ENCODE measurements at places on chromosomes 7 and 10.

GRCh38 chr10:24360282-24361127, 151.6 kb downstream of the KIAA1217 start:
- peak; percentile 56 for DNase-seq

DNA sequence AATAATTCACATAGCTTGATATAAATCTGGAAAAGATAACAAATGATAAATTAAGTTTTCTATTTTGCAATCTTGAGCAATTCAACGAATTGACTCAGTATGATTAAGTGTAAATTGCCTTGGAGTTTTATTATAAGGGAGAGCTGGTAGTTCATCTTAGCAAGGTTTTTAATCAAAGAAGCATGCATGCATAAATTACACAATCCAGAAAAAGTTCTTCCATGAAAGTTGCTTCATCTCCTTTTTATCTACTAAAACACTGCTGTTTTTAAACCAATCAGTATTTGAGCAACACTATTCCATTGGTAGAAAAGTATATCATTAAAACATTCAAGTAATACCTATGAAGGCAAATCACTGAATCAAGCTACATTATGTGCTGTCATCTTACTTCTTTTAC, 47.6 kb downstream of the POT1 start:
- no peak for DNase-seq

DNA sequence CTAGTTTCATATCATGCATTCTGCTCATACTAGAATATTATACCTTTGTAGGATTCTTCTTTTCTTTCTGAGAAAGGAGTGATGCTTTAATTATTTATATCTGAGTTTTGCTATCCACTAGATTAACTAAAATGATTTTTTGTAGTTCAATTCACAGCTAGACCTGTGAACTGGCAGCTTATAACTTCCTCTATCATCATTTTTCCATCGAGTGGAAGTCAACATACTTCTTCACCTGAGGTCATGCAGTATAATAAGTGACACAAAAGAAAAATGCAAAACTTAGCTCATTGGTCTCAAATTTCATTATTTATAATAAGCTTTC, 8.0 kb downstream of the LRRN3 start:
- no peak for DNase-seq

DNA sequence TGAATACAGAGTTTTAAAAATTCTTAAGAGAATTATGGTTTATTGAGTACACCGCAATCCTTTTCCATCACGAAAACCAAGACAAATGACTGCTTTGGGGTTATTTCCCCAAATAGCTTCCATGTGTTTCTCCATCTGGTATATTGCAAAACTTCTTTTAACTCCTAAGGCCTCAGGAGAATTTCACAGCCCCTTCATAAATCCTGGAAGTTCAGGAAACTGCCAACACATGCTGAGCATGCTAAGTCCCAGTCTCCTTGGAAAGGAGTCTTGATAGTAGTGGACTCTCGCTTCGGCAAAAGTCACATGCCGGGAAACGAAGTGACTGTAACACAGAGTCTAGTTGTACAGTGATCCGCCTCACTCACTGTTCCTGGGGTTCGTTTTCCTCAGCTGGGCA, 88.1 kb upstream of the RSU1 start:
- DNase-seq: no peak

- DNase-seq: no peak
Observed at GRCh38 chr10:80167471-80168161, 35.1 kb downstream of the PLAC9 start.

DNA sequence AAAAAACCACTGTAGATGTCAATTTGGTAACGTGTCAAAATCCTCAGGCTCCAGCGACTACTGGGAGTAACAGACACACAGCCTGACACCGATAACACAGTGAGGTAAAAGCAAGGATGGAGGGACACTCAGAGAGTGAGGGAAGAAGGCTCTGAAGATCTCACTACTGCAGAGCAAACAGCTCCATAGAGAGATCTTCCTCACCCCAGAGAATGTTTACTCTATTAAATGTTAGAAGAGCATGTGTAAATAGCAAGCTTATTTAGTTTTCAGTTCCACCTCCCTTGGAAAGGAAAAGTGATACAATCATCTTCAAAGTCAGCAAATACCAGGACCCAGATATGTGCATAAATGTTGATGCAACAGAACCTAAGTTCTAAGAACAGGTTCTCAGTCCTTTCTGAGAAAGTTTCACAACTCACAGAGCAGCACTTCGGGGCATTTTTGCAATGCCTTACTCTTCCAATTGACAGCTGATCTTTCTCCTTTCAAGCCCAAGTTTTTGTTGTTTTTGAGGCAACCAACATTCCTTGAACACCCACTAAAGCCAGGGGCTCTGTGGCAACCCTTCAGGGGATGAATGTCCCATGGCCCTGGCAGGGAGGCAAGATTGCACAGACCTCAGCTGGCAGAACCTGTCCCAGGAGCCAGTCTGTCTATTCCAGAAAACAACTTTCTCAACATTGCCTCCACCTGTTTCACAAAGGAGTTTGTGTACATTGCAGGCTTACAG, 177.4 kb downstream of the SFMBT2 start:
- DNase-seq: peak; percentile 27

DNA sequence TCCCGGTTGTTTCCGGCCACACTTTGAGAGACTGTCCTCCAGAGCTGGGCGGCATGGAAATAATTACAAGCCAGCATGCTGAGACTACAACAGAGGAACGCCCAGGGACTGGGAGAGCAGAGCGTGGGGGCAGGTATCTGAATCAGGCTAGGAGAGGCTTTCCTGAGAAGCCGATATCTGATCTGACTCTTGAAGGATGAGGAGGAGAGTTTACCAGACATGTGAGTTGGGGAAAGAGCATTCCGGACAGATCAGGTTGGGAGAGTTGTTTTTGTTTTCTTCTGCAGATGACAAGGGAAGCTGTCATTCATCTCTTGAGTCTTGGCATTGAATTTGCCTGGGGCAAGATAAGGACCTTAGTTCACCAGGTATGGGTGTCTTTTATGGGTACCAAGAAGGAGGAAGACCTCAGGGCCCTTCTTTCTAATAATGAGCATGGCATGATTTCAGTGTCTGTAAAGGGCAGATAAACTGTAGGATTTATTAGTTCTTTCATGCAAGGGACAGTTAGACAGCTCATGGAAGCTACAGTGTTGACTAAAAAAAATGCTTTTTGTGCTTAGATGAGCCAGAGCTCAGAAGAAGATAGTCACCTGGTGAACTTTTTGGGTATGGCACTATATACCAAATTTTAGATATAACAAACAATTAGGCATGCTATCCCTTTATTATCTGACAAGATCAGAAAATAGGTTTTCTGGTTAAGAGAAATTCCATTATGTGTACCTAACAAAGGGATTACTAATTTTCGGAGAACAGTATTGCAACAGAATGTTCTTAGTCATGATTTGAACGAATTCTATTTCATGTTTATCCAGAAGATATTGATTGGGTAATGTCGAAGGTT, 36.2 kb downstream of the WBP1L start:
- no peak for DNase-seq

DNA sequence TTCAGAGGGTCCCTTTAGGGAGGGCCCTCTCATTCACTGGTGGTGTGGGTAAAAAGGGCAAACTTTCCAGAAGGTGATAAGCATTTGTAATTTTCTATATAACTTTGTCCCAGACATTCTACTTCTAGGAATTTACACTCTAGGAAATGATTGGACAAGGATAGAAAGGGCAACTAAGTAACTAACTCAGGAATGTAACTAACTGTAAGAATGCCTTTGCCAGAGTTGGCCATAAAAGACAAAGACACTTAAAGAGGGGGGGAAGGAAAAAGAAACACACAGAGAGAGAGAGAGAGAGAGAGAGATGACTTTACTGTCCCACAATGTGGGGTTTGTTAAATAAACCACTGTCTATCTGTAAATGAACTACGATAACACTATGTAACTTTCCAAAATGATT, 38.5 kb upstream of the ITPRID1 start:
- DNase-seq: no peak

DNA sequence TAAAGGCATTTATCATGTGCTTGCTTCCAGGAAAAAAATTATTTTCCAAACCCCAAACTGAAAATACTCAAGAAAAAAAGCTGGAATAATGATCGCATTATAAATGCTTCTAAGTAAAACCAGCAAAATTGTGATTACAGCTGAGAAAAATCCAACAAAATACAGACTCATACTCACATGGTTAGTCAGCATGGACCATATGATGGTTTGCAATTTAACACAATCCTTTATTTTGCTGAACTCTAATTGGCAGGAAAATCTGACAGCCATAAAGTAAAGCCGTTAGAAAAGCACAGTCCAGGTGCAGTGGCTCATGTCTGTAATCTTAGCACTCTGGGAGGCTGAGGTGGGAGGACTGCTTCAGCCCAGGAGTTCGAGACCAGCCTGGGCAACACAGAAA, 59.6 kb downstream of the BRI3 start:
- no peak for DNase-seq

GRCh38 chr10:95840121-95840520, 67.7 kb upstream of the CC2D2B start:
- DNase-seq: peak; percentile 46

GRCh38 chr10:112030431-112030830, 153.1 kb downstream of the GPAM start:
- DNase-seq: no peak

GRCh38 chr7:157411580-157411979, 74.8 kb downstream of the DNAJB6 start:
- peak; percentile 84 for DNase-seq

DNA sequence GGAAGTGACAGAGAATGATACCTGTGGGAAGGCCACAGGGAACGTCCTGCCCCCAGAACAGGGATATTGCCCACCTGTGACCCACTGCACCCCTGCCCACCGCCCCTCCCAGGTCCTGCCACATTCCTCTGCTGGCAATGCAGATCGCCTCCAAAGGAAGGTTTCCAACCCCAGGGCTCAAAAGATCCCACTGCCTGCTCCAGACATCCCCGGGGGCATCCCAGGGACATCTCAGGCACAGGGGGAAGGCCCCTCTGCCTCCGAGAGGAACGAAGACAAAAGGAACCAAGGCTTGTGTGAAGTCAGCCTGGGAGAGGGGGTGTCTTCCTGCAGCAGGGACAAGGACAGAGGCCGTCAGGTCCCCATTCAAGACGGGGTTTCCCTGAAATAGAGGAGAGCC, 28.5 kb downstream of the NUDT1 start:
- no peak for DNase-seq

GRCh38 chr10:71264345-71265200, 52.2 kb downstream of the UNC5B start:
- no peak for DNase-seq
